Myocyte (in vitro differentiated cells): ENCODE measurements at places on chromosomes 2 and 18.

GRCh38 chr2:218063896-218064295 is 5.2 kb upstream of the RUFY4 start:
- DNase-seq = no peak

DNA sequence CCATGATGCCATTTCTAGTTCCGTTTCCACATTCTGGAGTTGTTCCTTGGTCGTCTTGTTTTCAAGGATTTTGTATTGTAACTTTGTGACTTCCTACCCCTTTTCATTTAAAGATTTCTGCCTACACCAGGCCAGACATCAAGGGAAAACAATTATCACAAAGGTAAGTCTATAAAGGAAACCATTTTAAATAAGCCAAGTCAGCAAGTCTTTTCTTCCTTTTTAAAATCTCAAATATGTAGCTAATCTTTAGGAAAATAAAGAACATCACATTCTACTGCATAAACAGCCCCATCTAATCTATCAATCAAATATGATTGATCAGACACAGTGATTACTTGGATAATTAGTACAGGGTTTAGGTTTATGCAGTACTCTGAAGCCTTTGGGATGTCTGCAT is 35.8 kb upstream of the INSIG2 start:
- no peak for DNase-seq

GRCh38 chr2:147792966-147793617 is 51.7 kb upstream of the ACVR2A start:
- DNase-seq = peak; percentile 87

DNA sequence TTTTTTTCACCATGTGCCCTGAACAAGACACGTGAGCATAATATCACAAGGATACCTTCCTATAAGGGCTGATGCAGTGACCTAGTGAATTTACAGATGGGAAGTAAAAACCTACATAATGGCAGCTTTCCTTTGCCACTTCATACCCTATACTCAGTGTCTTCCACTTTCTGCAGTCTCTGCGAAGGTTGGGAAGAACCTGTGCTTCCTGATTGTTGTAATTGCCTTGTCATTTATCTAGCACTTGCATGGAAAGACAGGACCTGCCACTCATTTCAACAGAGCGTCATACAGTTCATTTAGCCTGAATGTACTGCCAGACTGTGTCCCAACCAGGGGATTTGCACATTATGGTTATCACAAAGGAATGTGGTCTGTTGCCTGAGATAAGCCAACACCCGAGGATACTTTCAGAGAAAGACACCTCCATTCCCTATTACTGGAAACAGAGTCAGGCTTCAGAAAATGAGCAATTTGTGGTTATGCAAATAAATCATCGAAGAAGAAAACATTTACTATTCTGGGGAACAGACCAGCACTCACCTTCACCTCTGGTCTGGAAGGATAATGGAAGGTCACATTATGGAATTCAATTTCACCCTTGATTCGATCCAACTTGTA is 55.0 kb downstream of the ABCB11 start:
- no peak for DNase-seq

GRCh38 chr18:78123144-78123909 is 856.3 kb upstream of the SALL3 start:
- DNase-seq = no peak
